ENCODE measurements at places on chromosomes 2 and 18.
A peak's percentile ranks its signal among the peaks of the same experiment; 100 is the strongest.

GRCh38 chr2:129914538-129915302 lies 64.7 kb upstream of the RAB6C start:
- peak; percentile 16 for DNase-seq

- no peak for DNase-seq
Observed at GRCh38 chr2:26870585-26871095, 22.7 kb downstream of the DPYSL5 start.

DNA sequence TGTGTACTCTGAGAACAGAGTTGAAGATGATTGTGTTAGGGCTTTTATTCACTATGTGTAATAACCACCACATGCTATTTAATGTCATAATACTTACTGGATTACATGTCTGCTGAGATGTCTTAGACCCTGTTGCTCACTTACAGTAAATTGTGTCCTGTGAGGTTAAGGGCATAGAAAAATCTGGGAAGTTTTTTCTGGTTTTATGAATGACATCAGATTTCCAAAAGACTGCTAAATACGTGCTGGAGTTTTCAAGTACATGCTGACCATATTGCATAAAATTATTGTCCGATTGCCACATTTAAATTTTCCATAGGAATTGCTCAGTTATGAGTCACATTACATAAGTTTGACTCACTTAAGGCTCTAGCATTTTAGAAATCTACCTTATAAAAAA lies 96.7 kb upstream of the COL5A2 start:
- DNase-seq: no peak

GRCh38 chr18:75785834-75786233 lies 358.3 kb upstream of the SMIM21 start:
- DNase-seq: no peak

GRCh38 chr2:23297112-23297511 lies 87.9 kb upstream of the KLHL29 start:
- DNase-seq: no peak

DNA sequence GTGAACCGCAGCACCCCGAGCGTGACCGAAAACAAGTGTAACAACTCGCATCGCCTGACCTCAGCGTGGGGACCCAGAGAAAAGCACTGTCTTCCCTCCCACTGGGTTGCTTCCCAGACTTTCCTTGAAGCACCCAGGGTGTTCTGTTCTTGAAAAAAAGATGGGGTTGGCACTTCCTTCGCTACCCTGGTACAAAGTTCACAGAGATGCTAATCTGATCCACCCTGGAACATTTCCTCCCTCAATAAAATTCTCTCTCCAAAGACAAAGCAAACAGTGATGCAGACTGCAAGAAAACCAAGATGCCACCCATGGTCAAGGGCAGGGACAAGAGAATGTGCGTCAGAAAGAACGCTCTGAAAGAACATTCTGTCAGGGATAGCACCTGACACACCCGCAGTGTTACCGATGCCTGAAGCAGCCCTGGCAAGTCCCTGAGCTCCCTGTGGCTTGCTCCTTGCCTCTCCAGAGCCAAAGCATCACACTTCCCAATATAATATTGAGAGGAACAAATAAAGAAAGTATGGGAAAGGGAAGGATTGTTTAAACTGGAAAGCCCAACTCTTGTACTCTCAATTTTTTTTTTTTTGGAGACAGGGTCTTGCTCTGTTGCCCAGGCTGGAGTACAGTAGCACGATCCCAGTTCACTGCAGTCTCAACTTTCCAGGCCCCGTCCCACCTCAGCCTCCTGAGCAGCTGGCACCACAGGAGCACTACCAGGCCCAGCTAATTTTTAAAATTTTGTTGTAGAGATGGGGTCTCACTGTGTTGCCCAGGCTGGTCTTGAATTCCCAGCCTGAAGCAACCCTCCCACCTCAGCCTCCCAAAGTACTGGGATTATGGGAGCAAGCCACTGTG lies 70.7 kb downstream of the TBC1D8 start:
- DNase-seq: no peak

DNA sequence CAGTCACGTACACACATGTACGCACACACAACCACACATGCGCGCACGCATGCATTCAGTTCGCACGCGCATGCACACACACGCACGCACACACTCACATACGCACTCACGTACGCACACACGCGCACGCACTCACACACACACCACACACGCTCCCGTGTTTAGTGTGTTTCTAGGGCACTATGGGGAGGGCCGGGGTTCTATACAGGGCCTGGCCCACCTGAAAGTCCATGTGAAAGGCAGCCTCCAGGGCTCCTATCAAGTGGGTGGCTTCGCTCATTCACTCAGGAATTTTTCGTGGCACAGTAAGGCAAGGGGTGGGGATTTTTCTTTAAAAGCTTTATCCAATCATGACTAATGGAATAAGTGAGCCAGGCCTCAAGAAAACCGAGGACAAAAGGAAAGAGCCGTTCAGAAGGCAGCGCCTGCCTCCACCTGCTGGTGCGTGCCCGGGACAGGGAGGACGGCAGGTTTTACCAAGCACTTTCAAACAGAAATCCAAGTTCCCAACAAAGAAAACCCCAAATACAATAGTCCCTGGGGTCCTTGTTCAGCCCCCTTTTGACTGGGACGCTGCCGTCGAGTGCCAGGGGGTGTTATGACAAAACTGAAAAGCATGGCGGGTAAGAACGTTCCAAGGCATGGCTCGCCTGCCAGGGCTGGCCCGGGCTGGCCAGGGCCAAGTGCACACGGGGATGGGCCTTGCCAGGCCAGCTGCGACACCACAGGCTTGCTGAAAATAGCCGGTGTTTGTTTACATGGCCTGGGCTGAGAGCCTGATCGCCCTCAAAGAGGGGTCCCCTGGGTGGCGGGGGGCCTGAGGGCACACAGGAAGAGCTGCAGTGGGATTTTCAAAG lies 110.0 kb downstream of the HDAC4 start:
- DNase-seq: no peak

DNA sequence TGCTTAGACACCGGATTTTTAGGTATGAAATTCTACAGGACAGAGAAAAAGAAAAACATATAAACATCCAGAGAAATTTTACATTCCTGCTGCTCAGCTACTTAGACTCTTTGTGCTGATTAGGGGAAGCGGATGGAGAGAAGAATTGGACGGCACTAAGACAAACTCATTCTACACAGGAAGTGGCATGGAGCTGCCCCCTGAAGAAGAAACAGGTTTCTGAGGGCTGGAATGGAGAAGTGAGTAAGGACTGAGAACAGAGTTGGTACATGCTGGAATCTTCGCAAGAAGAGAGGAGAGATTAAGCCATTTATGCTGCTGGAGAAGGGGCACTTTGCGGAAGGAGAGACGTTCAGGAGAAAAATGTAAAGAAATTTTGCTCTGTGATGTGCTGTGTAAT lies 253.0 kb upstream of the ERBB4 start:
- no peak for DNase-seq

DNA sequence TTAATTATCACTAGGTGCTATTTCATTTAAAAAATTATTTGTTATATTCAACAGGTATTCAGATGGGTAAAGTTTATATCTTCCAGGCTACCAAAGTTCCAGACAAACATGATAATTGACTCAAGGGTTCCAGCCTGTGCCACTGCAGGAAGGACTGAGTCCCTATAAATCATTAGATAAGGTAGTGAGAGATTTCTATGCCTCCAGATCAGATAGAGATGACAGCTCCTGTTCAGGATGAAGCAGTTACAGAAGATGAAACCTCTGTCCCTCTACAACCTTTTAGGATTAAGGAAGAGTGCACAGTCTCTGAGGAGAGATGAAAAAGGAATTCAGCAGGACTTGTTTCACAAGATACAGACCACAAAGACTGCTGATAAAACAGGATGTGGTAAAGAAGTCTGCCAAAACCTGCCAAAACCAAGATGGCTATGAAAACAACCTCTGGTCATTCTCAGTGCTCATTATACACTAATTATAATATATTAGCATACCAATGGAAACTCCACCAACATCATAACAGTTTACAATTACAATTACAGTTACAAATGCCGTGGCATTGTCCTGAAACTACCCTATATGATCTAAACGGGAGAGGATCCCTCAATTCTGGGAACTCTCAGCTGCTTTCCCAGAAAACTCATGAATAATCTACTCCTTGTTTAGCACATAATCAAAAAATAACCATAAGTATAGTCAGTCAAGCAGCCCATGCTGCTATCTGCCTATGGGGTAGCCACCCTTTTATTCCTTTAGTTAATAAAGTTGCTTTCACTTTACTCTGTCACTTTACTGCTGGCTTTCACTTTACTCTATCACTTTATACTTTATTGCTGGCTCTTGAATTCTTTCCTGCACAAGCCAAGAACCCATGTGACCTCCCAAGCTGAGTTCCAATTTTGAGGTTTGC lies 288.5 kb downstream of the PDE11A start:
- no peak for DNase-seq

GRCh38 chr18:12904012-12904516 lies 20.0 kb upstream of the PTPN2 start:
- no peak for DNase-seq

DNA sequence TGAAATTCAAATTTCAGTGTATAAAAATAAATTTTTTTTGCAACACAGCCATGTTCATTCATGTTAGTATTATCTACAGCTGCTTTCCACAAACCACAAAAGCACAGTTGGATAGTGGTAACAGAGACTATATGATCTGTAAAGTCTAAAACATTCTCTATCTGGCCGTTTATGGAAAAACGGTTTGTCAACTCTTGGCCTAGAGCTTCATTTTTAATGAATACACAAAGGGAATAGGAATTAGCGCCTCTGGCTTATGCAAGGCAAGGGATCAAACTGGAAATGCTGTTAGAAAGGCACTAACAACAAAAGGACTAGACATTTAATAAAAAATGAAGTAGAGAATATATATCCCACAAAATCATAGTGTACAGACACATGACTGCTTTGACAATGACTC lies 211.9 kb downstream of the EXOC6B start:
- DNase-seq: no peak

DNA sequence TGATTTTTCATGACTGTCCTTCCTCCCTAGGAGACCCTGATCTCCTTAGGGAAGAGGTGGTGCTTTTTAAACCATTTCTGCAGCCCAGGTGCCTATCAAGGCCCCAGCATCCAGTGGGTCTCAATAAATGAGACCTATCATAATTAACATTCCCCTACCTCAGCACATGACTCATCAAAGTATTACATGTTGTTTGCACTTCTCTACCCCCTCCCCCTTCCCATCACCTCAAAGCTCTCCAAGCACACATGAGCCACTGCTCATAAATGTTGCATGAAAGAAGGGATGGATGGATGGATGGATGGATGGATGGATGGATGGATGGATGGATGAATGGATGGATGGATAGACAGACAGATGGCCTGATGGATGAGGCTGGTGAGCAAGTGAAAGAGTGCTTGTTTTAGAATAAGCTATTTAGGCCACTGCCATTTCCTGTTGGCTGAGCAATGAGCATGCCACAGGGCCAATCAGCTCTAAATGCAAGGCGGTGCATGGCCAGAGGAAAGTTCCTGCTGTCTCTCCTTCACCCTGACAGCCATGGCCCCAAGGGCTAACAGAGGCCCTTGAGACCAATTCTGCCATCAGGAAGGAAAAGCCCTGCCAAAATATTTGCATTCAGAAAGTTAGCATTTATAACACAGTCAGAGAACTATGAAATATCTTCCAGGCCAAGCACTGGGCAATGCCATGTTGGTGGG lies 20.9 kb upstream of the STEAP3 start:
- no peak for DNase-seq

DNA sequence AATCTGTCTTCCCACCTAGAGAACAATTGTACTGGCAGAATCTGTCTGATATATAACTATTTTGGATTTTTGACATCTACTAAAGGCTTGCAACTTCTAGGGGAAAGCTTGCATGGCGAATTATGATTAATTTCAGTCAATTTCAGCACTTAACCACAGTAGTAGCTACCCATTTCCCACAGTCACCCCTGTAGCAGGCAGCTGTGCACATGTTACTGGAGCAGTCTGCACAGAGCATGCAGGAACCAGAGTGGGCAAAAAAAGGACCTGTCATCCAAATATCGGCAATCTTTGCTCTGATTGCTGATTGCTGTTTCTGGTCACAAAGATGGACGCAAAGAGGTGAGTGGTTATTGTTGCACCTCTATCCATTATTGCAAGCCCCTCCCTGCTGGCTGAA lies 473.3 kb downstream of the SPAG16 start:
- no peak for DNase-seq

- no peak for DNase-seq
Observed at GRCh38 chr2:30216157-30216556, 15.2 kb upstream of the LBH start.

DNA sequence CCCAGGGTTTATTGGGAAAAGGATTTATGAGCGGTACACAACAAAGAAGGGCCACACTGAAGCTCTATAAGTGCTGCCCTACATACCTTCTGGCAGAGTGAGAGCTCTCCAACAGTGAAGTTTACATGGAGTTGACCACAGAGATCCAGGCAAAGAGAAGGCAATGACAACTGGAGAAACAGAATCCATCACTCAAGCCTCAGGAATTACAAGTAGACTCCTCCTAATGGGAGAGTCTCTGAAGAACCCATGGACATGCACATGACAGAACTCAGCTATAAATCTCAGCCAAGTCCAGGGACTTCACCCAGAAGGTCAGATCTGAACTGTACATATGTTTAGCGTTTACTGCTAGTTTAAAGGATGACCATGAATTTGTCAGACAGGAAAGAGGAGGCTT lies 164.7 kb downstream of the DNAH7 start:
- no peak for DNase-seq

- DNase-seq: no peak
Observed at GRCh38 chr2:198113316-198113715, 308.9 kb downstream of the PLCL1 start.
